ENCODE measurements at places on chromosomes 7 and 10. TPM values are rescaled to one million over a fixed set of nuclear protein-coding genes. Genes with fewer than 3 reads are reported as not detected.

DNA sequence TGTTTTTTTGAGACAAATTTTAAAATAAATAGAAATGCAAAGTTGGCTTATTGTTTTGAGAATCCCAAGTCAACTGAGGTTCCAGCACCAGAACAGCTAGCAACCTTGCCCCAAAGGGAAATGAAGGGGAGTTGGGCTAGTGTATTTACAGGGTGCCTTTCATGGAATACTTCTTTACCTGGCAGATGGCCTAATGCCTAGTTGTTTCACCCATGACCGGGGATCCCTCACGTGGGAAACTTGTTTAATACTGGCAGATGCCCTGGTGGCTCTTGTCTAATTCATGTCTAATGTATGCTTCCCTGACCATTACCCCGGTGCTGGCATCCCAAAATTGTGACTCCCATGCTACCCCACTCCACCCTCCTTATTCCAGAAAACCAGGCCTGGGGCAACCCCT lies 861.1 kb upstream of the ZWINT start:
- no peak for DNase-seq

- DNase-seq, result peak; percentile 49
Observed at GRCh38 chr7:151056666-151057505, 811 bp downstream of the CDK5 start.

DNA sequence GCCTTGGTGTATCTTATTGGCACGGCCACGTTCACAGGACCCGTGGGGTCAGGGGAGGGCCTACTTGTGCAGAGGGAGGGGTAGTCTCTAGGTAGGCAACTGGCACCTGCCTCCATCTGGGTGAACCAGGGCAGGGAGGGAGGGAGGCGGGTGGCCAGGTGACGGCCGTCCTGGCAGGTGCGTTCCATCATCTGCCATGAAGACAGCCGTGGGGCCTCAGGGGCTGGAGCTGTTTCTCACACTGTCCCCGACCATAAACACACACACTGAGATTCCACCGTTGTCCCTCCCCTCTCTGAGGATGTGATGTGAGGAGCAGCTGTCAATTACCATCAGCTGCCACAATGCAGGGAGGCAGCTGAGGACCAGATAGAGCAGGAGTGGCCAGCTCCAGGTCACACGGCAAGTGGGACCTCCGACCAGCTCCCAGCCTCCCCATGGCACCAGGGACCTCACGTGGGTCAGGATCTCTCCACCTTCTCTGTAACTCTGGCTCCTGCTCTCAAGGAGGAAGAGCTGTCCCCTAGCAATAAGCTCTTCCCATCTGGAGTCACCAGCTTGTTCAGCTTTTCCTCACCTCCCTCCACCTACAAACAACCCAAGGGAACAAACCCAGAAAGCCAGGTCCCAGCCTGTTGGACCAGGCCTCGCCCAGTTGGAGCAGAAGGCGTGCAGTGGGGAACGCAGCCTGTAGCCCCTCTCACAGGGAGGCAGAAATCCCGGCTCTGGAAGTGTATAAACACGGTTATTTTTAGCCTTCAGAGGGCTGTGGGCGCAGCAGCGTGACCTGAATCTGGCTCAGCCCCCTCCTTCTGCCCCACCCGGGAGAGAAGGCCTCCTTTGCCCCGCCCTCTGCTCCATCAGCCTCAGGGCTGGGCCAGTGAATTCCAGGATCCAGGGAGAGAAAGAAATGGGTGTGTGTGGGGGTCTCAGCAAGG lies 33.1 kb downstream of the ZMIZ1 start:
- DNase-seq, result peak; percentile 59

The TRRAP gene
- total RNA-seq, result 25.2 TPM

The LRRC17 gene
- total RNA-seq, result 2.0 TPM
